ENCODE measurements at places on chromosomes 3 and 15.

DNA sequence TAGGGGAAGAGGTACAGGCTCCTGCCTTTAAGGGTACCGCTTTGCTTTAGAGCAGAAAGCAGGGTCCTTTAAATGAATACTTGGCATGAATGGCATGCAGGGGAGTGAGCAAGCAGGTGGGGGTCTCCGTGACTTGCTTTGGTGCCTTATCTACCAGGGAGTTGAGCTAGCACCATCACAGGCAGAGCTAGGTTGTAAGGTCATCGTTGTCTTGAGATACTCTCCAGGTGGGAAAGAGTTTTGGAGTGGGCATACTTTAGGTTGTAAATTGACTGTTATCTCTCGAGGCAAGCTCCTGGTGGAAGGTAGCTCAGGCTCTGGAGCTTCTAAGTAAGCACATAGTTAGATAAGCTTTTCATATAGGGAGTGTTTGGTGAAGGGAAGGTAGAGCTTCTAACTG lies 5.6 kb downstream of the GASK1A start:
- no peak for DNase-seq

DNA sequence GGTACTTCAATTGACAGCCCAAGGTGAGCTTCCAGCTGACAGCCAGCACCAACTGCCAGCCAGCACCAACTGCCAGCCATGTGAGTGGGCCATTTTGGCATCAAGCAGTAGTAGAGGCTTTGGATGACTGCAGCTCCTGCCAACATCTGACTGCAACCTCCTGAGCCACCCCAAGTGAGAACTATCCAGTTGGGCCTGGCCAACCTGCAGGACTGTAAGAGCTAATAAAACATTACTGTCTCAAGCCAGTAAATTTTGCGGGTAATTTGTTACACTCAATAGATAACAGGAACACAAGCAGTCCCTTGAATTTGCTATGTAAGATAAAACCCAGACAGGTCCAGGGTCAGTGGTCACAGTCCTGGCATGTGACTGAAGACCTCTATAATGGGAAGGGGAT lies 29.7 kb downstream of the EPHB1 start:
- no peak for DNase-seq

DNA sequence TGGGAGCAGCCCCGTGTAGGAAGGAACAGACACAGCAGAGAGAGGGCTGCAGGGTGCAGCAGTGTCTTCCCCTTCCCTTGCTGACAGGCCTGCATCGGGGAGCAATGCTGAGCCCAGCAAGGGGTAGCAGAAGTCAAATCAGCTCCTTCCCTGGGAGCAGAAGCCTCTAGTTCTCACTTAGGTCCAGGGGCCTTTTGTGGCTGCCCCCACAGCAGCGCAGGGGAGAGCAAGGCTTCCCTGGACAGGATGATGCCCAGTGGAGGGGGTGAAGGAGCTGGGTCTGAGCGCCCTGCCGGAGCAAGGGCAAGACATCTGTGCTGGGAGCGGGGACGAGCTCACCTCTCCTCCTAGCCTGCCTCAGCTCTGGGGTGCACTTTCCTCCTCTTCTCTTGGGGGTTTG lies 827 bp downstream of the PLCB2 start:
- no peak for DNase-seq

DNA sequence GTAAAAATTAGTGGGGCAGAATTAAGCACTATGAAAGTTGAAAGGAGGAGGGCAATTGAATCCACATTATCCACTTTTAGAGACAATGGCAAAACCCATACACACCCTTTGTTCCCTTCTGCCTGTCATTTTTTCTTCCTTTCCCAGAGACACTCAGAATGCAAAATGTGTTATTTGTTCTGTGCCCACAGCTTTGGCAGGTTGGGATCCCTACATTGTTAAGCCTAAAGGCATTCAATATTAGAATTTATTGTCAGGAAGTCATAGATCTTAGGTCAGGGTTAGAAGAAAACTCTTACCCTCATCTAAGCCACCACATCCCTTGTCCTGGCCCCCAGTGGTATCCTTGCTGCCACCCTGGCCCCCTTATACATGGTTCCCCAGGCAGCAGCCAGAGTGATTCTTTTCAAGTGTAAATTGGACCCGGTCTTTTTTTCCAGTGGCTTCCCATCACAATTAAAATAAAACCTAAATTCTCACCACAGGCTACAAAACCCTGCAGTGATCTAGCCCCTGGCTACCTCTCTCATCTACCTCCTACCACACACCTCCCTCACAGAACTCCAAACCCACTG lies 470.1 kb upstream of the ATP11B start:
- no peak for DNase-seq

DNA sequence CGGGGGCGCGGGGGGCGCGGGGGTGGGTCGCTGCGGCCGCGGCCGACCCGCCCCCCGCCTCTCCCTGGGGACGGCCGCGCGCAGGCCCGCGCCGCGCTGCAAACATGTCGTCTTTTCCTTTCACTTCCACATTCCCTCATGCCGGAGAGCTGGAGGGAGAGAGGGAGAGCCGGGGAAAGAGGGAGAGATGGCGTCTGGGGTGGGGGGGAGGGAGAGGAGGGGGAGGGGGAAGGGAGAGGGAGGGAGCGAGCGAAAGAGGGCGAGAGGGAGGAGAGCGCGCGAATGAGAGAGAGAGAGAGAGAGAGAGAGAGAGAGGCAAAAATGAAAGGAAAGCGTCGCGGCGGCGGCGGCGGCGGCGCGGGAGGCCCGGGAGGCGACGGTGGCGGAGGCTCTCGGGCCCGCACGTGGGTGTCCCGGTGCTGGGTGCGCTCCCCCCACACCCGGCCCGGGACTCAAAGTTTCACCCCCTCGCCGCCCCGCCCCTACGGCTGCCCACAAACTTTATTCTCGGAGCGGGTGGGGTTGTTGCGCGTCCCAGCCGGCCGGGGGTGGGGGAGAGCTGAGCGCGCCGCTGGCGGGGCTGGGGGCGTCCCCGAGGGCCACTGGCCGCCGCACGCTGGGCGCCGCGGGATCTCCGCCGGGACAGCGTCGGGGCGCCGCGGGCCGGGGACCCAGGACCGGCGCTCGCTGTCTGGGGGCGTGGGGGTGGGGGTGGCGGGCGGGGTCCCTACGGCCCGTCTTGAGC lies 731 bp downstream of the ZNF710 start:
- DNase-seq, result no peak
